ENCODE measurements at places on chromosomes 11 and 22. TPM values are rescaled to one million over a fixed set of nuclear protein-coding genes. Genes with fewer than 3 reads are reported as not detected.

TRIM29 gene
- 441 TPM for total RNA-seq

DNA sequence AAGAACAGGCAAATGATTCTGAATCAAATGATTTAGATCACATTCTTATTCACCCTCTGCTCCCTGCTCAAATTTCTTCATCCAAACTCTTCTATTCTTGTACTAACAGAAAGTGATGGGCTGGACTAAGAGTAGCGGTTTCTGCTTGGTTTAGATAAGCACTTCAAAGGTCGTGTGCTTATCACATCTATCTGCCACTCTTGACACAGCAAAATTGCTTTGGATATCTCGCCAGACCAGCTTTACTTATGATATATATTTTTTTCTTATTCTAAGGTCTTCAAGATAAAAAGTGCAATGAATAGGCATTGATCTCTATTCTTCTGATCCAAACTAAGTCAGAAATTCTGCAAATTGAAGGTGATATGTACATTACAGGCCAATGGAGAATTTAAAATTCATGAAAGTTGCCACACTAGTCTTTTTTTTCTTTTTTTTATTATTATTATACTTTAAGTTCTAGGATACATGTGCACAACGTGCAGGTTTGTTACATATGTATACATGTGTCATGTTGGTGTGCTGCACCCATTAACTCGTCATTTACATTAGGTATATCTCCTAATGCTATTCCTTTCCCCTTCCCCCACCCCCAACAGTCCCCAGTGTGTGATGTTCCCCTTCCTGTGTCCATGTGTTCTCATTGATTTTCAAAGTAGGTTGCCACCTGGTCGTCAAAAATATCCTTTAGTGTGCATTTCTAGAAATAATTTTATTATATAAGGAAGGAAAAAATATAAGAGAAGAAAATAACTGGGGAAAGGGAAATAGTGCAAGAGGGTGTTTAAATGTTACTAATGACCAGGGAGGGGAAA lies 1941.0 kb upstream of the RAG2 start:
- DNase-seq: no peak

DNA sequence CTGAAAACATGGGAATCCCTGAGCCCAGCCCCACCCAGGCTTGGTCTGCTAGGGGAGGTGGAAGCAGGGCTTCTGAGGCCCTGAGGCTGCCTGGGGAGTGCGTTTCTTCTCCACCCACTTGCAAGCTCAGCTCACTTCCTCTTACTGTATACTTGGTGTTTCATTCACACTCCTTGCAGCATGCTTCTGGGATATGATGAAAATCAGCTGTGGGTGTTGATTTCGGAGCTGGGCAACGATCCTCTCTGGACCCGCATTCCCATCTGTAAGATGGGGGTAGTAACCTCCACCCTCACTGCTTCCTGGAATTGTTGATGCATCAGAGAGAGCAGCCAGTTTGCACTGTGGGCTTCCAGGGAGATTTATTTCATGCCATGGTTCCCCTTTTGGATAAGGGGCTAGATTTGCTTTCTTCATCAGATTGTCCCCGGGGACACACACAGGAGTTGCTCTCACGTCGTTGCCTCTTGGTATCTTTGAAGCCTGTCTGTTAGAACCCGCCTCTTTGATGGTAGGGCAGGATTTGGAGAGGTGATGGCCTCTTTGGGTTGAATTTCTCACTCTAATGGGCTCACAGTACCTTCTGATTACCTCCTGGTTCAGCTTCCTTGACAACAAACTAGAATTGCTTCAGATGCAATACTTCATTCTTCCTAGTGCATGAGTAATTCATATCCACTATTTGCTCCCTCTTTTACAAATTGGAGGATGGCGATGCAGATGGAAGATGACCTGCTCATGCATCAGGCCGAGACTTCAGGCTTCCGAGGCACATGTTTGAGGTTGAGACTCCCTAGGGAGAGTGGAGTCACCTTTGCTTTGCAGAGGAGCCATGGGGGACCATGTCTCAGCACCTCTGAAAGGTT lies 40.4 kb downstream of the BCR start:
- peak; percentile 71 for DNase-seq

- DNase-seq: no peak
Observed at GRCh38 chr11:897253-898142, 13.1 kb downstream of the CHID1 start.

DNA sequence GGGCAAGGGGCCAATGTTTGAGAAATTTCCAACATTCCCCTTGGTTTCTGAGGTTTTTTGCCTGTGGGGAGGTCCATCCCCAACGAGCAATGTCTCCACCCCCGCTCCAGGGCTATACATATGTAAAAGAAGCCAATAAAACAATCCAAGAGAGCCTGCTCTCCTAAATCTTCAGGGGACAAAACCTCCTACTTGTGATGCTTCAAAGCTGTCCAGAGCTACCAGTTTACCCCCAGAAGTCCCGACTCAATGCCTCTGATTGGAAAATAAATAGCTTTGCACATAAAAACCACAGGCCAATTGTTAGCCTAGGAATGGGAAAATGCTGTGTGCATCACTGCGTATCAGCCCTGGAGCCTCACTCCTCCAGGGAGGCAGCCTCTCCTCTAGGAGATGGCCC lies 66.0 kb upstream of the PAX6 start:
- no peak for DNase-seq

DNA sequence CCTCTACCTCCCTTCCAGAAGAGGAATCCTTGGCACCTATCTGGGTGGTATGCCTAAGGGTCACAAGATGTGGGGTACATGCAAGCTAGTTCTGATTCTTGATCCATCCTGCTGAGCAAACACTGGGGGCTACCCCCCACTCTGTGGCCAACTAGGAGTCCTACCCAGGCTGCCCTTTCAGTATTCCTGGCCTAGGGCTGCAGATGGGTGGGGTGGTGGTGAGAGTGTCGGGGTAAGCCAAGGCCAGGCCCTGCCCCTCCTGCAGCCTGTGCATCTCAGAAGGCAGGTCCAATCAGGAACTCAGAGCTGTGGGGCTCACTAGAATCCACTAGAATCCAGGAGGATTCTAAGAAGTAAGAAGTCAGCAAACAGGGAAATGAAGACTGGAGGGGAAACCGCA lies 10.9 kb downstream of the SSH3 start:
- no peak for DNase-seq

HMGXB4 gene
- 11.6 TPM for total RNA-seq

DNA sequence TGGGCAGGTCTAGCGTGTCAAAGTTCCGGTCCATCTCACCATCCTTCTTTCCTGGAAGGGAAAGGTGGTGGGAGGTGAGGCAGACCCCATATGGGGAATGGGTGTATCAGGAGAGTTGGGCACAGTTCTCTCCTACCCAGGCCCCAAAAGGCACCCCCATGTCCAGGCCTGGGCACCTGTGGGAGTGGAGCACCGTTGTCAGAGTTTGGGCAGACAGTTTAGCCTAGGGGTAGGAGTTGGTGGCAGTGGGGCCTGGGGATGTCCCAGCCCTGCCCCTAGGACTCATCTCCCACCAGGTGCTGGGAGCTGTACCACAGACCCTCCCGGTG lies 34.1 kb upstream of the TXNRD2 start:
- DNase-seq: no peak

Data from bronchial epithelial cell (primary cell).